ENCODE measurements at places on chromosomes 5 and 9.

- DNase-seq = peak; percentile 12
Measured at GRCh38 chr9:17793713-17794622, 215.1 kb downstream of the SH3GL2 start.

DNA sequence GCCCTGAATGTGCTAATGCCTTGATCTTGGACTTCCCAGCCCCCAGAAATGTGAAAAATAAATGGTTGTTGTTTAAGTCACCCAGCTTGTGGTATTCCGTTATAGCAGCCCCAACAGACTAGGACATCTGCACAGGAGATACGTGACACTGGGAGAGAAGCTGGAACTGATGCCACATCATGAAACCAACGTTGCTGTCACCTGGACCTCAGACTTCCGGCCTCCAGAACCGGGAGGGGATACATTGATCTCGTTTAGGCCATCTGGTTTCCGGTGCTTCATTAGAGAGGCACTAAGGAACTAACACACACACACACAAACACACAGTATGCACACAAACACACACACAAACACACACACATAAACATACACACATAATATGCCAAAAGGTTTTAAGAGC lies 75.0 kb upstream of the ICE1 start:
- DNase-seq = no peak

DNA sequence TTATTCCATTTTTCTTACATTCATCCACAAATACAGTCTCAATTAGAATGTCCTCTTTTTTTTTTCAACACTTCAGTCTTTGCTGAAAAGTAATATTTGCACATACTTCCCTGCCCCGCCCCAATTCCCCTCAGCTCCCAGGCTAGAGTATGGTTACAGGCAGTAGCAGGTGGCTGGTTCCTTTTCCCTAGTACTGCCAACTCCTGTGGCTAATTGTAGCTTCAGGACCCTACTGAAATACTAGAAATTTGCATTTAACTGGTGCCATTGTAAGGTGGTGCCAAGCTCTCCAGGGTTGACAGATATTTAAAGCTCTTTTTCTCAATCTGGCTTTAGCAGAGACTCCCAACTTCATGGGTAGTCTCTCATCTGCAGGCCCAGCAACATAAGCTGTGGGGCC lies 80.3 kb downstream of the FAM81B start:
- no peak for DNase-seq

DNA sequence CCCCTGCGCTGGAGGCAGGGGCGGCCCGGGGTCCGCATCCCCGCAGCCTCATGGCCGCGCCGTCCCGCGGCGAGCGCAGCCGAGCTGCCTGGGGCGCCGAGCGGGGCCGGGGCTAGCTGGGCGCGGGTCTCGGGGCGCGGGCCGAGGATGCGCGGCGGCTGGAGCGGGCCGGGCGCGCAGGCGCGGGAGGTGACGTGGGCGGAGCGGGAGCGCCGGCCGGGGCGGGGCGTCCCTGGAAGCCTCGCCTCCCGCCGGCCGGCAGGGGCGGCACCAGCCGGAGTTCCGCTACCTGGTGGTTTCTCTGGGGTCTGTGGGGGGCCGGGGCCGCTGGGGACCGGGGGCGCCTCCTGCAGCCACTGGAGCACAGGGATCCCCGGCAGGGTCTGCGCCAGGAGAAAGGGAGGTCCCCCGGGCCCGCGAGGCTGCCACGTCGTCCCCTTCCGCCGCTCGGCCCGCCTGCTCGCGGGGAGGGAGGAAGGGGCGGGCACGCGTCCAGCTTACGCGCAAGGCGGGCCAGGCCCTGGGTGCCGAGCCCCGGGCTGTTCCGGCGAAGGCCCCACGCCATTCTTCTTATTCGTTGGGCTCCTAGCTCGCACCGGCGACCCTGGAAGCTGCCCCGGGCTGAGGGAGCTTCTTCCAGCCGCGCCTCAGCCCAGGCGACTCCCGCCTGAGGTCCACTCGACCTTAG lies at the start of gene LPCAT1:
TSS of gene LPCAT1 (minus strand) at position 168 of the 688 bp plus-strand sequence. CDS start at position 52, 116 bp downstream.
- DNase-seq = no peak

DNA sequence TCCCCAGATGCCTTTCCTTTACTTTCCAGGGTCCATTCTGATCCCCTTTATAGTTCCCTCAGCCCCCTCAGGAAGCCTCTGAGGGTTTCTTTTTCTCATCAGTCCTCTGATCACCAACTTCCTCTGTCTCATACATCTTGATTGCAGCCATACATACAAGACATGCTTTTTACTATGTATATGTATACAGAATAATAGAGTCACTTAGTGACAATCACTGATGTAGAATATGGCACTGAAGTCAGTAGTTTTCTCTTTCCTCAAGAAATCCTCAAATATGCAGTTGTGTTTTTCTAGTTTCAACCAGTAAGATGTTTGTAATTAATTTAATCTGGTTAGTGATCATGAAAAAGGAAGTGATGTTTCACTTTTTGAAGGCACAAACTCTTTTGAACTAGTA lies 364.1 kb downstream of the MAN2A1 start:
- DNase-seq = no peak

GRCh38 chr5:43634621-43635020 lies 31.6 kb downstream of the NNT start:
- DNase-seq = no peak

DNA sequence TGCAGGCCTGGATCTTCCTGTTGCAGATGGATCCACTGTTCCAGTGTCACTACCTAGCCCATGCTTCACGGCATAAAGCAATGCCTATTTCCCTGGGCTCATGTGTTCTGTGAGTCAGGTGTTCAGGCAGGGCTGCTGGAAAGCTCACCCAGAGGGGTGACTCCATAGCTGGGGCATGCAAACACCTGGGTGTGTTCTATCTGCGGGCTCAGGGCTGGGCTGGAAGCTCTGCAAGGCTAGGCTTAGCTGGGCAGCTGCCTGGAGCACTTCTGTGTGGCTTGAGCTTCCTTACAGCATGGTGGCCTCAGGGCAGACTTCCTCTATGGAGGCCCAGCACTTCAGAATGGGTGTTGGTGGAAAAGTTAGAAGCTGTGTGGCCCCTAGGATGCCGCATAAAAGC lies 139.9 kb downstream of the GADD45G start:
- DNase-seq = no peak

DNA sequence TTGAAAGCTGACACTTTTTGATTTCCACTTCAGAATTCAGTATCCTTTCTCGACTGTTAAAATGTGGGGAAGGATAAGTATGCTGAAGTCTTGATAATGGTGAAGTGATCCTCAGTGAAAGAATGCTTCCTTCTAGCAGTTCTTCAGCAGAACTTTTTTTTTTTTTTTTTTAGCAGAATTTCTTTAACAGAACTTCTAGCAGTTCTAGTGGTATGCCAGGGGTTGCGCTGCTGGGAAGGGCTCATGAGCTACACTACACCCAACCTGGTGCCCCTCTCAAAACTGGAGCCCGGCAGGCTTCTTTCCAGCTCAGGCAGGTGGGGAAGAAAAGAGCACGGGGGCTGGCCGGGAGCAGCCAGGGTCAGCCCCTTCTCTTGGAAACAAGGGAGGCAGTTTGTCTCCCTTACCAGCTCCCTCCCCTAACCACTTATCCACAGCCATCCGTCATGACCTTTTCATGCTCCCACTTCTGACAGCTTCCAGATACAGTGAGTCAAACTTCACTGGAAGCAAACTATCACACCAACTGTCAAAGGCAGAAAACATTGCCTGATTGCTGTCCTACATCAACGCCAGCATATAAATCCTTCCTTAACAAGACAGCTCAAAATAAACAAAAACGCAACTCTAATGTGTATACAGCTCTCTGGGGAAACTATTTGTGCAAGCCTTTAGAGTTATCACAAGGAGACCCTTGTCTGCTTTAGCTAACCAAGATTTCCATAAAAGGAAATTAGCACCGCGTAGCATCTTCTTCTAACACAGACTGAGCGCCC lies 211.5 kb downstream of the GAPVD1 start:
- no peak for DNase-seq

DNA sequence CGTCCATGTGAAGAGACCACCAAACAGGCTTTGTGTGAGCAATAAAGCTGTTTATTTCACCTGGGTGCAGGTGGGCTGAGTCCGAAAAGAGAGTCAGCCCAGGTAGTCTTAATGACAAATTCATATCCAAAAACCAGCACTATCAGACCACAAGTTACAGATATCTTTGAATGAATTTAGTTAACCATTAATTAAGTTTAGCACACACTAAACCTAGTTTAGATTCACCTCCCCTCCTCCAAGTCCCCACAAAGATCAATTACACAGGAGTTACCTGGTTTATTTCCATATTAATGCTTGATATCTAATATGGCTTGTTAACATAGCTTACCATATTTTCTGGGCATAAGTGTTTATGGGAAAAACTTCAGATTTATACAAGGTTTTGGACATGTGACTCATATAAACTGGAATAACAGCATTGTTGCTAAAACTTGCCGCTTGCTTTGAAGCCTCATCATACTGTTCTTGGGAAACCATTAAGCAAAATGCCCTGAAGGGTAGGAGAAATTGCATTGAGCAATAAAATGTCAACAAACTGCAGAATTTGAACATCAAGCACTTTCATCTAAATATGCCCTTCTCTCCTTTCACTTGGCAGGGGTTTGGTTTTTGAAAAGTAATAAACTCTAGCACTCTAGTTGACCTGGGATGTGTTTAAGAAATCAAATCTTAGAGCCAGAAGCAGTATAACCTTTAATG lies 166.9 kb downstream of the SNCAIP start:
- no peak for DNase-seq

DNA sequence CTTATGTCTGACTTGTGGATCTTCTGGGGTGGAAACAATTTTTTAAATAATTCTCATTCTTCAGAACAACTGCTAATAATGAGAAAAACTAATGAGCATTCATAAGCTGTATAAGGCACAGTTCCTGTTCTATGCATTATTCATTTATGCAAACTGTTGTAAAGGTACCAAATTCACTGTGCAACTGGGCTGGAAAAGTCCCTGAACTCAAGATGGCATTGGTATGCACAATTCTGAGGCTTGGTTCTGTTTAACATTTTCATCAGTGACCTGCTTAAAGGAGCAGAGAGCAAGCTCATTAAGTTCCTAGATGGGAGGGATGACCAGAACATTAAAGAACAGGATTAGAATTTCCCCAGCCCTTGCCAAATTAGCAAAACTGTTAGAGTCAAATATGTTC lies 104.5 kb downstream of the RFK start:
- DNase-seq = no peak

DNA sequence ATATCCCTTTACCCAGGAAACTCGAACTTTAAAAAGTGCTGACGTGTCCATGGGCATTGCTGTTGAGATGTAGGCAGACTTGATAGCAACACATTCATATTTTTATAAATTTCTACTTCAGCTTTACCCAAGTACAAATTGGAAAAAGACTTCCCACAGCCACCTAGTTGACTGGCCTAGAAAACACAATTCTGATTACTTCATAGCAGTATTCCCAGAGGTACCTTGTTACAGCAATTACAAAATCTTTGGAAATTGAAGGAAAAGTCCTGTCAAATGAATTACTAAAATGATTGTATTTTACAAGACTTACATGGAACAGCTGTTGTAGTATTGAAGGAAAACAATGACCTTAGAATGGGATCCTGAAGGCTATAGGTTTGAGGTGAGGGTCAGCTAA lies 130.7 kb upstream of the NREP start:
- no peak for DNase-seq

GRCh38 chr5:170223906-170224305 lies 8.9 kb upstream of the C5orf58 start:
- DNase-seq = no peak

GRCh38 chr9:18362901-18363685 lies 110.9 kb upstream of the ADAMTSL1 start:
- DNase-seq = no peak

GRCh38 chr5:122933956-122934355 lies 88.5 kb downstream of the SNX24 start:
- no peak for DNase-seq

- no peak for DNase-seq
Measured at GRCh38 chr5:174601946-174602345, 122.4 kb upstream of the MSX2 start.

GRCh38 chr9:109399258-109399767 lies 78.5 kb upstream of the EPB41L4B start:
- no peak for DNase-seq

DNA sequence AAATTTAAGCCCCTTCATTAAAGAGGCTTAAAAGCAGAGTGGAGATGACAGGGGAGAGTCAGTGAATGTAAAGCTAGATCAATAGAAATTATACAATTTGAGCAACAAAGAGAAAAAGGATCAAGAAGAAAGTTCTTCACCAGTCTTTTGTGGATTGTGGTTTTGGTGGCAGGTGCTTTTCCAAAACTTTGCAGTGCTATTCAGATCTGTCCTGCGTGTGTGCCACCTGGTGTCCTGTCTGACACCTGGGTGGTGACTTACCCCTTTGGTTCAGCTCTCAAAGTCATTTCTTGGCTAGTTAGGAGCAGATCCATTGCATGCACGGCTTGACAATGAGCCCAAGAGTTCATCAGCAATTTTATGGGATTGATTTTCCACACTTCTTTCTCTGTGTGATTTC lies 69.4 kb downstream of the SREK1 start:
- DNase-seq = no peak

- DNase-seq = peak; percentile 13
Measured at GRCh38 chr9:80097476-80097875, 525.7 kb downstream of the TLE4 start.

- DNase-seq = no peak
Measured at GRCh38 chr5:102554082-102554481, 55.3 kb upstream of the SLCO6A1 start.

DNA sequence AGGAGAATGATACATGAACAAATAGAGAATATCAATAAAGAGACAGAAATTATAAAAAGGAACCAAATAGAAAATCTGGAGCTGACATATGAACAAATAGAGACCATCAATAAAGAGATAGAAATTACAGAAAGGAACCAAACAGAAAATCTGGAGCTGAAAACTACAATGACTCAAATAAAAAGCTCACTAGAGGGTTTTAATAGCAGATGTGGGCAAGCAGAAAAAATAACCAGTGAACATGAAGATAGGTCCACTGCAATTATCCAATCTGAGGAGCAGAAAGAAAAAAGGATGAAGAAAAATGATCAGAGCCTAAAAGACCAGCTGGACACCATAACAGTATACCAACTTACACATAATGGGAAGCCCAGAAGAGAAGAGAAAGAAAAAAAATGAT lies 353.7 kb downstream of the ARL15 start:
- DNase-seq = no peak

- no peak for DNase-seq
Measured at GRCh38 chr9:710951-711745, 130.3 kb upstream of the DMRT1 start.

GRCh38 chr5:147989994-147990393 lies 73.8 kb upstream of the SPINK5 start:
- no peak for DNase-seq

GRCh38 chr5:133867341-133867740 lies 101.1 kb downstream of the C5orf15 start:
- DNase-seq = no peak

GRCh38 chr9:120724757-120725400 lies 10.6 kb upstream of the MEGF9 start:
- DNase-seq = no peak

Measured in nucleus accumbens (tissue), 56 donors.